ENCODE measurements at places on chromosomes 16 and 17.

DNA sequence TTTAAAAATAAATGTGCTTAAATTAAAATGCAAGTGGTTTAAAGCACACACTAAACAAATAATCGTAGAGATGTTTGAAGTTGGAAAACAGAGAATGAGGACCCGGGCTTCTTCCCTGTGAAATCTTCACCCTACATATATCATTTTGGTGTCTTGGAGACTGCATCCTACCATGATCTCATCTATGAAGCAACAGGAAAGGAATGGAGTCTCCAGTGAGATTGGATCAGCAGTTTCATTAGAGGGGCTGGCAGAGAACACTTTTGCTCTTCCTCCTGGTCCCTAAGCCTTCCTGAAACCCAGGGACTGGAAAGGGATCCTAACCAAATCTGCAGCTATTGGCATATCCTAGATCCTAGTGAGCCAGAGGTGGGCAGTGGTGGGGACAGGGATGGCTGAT, 85.0 kb downstream of the GRIN2A start:
- DNase-seq: no peak

DNA sequence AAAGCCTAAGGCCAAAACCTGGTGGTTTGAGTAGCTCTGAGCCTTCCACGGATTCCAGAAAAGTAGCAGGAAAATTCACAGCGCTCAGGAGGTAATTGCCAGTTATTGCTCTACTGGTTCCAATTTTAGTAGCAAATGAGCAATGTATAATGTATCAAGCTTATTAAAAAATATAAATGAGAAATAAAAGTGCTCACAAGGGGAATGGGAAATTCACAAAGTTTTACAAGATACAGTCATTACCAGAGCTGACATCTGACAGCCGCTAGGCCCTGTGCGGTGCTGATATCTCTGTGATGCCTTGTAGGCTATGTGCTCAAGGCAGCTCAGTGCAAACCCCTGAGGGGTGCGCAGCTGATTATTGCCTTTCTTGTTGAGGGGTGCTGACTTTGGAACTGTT, 47.5 kb downstream of the HS3ST3A1 start:
- no peak for DNase-seq

DNA sequence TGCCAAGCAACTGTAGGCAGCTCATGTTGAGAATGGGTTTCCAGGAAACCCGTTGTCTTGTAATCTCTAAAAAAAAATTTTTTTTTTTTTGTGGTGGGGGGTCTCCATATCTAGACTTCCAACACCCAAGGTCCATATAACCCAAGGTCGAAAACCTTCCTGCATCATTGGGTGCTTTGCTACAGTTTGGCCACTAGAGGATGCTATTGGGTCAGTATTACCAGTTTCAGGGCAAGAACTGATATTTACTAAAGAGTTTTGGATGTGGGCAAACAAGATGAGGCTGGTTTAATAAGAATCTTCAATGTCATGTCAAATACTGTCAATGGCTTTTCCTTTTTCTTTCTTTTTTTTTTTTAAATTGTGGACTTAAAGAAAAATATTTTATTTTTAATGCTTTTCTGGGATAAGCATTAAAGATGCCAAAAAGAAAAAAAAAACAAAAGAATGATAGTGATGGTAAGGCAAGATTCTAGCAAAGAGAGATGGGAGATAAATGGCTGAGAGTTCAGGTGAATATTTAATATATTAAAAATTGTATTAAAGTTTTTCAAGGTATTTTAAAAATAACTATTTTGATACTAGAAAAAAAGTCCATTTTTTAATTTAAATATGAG, 62.2 kb downstream of the DHRS7C start:
- DNase-seq: no peak

DNA sequence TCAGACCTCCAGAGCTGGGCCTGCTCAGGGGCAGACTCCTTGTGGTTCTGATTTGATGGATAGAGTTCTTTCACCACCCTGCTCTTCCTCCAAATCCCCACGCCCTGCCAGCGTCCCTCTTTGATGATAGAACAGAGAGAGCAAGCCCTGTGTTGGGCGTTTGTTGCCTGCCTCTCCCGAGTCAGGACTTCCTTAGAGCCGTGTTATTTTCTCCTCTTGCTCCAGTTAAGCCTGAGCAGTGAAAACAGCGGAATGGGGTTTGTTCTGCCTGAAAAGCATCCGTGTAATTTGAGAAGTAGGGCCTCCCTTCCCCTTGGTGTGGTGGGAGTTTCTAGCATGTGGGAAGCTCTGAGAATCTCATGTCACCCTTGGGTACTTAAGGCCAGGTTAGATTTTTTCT, 22.1 kb downstream of the TMEM94 start:
- no peak for DNase-seq

DNA sequence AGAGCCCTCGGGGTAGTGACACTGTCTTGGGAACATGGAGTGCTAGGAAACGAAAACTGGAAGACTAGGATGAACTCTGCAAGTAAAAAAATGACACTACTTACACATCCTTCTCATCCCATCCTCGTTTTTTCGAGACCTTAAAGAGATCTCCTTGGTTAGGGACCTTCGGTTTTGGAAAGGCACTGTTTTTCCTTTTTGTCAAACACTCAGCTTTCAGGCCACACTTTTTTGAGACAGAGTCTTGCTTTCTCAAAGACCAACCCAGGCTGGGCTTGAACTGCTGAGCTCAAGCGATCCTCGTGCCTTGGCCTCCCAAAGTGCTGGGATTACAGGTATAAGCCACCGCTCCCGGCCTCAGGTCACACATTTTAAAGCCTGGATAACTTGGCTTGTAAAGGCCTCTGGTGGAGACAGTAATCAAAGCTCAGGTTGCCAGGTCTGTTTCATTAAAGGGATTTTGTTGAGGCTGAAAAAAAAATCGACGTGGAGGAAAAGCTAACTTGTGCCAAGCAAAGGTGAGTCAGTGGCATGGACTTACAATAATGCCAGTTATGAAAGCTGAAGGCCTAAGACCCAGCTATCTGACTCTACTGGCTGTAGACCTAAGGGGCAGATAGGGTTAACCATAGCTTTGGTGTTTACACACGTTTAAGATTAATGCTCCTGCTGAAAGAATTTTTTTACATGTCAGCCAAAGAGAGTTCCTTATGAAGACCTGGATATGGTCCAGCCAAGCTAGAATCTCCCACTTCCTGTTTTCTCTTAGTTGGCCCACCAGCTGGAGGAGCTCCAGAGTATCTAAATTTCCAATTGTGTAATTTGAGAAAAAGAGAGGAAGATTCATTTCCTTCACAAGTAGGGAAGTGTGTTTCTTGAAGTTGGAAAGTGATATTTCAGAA, 823 bp downstream of the NBR1 start:
- no peak for DNase-seq

- no peak for DNase-seq
Measured at GRCh38 chr16:66441586-66442375, 14.7 kb downstream of the BEAN1 start.

GRCh38 chr17:12973496-12974004, 44.3 kb downstream of the ELAC2 start:
- DNase-seq: no peak

DNA sequence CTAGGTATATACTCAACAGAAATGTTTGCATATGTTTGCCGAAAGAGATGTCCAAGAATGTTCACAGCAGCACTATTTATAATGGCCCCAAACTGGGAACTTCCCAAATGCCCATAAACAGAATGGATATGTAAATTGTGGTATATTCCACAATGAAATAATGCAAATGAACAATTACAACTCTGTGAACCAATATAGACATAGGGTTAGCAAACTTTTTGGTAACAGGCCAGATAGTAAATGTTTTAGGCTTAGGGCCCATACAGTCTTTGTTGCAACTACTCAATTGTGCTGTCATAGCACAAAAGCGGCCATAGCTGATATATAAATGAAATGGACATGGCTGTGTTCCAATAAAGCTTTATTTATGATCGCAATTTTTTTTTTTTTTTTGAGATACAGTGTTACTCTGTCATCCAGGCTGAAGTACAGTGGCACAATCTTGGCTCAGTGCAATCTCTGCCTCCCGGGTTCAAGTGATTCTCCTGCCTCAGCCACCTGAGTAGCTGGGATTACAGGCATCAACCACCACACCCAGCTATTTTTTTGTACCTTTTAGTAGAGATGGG, 16.5 kb downstream of the XYLT1 start:
- DNase-seq: no peak

- no peak for DNase-seq
Measured at GRCh38 chr17:76476736-76477135, 9.3 kb downstream of the AANAT start.

DNA sequence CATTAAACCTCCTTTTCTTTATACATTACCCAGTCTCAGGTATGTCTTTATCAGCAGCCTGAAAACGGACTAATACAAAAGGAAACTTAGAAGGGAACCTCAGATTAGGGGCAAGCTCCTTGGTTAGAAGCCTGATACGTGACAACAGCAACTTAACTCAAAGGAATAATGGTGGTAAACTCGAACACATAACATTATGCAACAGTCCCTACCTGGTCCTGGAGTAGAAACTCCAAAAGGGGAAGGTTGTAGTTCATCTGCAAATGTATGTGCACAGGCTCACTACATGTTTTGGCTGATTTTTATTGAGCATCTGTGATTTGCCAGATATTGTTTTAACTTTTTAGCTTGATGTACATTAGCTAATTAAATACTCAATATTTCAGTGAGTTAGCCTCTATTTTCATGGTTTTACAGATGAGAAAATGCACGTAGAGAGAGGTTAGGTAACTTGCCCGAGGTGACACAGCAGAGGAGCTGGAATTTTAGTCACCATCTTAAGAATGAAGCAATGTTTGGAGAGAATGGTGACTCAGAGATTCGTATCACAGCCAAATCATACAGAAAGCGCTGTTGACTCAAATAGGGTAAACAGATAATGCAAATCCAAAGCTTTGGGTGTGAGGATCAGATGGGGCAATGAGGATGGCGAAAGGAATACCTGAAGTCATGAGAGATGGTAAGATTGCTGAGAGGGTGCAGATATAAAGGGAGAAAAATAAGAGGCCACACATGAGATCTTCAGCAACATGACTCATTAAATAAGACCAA, 194.9 kb upstream of the RBFOX1 start:
- no peak for DNase-seq

DNA sequence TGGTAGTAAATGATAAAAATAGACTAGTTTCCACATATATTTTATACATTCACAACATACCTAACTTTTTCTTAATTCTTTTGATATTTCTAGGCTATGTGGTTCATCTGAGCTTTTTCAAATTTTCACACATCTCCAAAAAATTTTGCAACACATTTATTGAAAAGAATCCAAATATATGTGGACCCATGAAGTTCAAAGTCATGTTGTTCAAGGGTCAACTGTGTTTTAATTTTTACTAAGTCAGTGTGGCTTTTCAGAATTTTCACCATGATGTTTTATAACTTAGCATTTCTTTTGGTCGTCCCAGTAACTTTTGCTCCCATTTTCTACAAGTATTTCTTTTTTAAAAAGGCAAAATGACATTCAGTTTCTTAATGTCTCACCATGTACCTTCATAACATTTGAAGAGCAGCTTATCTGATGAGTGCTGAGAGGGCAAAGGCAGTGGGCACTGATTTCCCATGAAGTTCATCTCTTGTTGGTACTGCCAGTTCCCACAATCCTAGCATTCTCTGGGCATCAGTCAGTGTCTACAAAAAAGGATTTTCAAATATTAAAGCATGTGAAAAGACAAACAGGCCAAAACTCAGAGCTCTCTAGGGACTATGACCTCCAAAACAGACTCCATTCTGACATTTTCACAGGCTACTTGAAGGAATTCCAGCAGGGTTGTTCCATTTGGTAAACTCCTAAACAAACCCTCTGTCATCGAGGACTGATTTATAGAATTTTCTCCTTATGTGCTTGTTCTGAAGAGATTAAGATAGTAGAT, 80.3 kb downstream of the MRTFB start:
- no peak for DNase-seq

DNA sequence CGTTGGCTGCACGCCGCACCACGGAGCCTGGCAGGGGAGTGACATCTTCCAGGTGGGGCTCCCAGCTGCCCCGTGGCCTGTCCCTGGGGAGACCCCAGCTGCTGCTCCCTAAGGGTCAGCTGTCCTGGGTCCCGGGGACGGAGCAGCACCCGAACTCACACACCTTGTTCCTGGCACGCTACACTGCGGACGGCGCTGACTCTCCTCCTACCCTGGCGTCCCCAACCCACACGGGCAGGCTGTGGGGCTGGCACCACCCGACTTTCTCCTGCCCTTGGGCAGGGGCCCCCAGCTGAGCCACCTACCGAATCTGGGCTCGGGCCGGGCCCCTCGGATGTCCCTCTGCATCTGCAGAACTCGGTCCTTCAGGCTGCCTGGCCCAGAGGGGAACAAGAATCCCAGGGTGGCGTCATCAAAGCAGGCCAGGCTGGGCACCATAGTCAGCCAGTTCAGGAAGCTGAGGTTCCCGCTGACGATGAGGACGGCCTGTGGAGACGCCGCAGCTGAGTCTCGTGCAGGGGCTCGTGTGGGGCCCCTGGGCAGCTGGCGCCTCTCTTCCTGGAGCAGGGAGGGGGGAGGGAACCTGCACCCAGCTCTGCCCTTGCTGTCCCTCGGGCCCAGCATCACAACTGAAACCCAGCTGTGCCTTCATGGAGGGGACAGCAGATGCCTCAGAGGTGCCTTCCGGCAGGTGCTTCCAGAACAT, 70.5 kb upstream of the GNG13 start:
- no peak for DNase-seq

GRCh38 chr16:68070249-68070730, 14.9 kb upstream of the NFATC3 start:
- DNase-seq: no peak

DNA sequence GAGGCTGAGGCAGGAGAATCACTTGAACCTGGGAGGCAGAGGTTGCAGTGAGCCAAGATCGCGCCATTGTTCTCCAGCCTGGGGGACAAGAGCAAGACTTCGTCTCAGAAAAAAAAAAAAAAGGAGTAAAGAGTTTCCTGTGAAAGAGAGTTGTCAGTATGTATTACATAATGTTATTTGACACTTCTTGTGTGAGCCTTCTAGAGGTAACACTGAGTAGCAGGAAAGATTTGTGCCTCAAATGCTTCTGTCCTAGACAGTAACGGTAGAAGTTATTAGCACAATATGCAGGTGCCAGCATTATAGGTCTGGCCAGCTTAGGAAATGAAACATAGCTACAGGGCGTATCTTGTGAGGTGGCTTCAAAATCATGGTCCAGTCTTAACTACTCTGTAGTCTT, 6.2 kb downstream of the RPS6KB1 start:
- no peak for DNase-seq

GRCh38 chr16:1026057-1026783, 44.6 kb downstream of the SOX8 start:
- no peak for DNase-seq

DNA sequence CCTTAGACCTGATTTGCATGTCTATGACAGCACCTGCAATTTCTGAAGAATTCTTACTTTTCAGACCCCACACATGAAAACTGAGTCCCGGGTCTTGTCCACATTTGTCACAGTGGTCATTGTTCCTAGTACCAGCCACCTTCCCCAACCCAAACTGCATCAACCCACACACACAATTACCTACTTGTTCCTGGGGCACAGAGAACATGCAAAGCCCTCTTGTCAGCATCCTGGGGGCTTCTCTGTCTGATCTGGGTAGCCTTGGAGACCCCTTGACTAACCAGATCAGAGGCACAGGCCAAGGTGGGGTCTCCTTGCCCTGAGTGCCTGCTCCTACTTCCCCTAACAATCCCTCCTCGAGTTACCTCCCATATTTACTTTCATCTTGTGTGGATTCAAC, 36.7 kb upstream of the PIK3R6 start:
- no peak for DNase-seq

- DNase-seq: no peak
Measured at GRCh38 chr17:19728084-19728495, 11.7 kb upstream of the SLC47A2 start.

GRCh38 chr17:62093188-62094155, 28.4 kb upstream of the MED13 start:
- DNase-seq: no peak

GRCh38 chr16:87895641-87896141, 26.4 kb upstream of the SLC7A5 start:
- DNase-seq: peak; percentile 70
